ENCODE measurements at places on chromosomes 13 and 19.

DNA sequence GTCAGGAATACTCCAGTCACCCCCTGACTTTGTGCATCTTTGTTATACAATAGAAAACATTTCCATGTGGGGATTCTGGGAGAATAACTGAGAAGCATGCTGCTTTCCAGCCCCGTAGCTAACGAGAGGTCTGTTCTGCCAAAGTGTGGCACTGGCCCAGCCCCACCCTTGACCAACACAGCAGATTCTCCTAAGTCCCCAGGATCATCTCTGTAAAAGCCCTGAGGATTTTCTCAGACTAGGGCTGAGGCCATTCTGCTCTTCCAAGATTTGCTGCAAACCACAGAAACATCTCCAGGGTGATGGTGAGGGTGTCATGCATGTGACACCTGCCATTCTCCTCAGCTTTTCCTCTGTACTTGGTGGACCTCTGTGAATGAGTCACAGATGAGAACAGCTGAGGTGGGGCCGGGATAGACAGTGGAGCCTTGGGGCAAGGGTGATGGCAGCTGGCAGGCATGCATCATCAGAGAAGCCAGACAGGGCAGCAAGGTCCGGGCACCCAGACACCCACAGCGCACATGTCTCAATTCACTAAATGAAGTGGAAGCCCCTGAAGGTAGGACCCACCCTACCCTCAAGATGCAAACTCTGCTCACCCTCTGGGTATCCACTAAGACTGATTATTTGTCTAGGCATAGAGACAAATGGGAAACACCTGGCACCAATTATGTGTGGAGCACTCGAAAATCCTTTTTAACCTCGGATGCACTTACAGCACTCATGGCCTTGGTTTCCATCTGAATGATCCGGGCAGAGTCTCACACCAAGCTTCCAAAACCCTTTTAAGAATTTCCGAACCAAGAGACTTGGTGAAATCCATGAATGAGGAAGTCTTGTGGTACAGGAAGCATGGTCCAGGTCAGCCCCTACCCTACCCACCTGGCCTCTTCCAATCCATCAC is 20.1 kb upstream of the DOCK9 start:
- peak; percentile 45 for DNase-seq

DNA sequence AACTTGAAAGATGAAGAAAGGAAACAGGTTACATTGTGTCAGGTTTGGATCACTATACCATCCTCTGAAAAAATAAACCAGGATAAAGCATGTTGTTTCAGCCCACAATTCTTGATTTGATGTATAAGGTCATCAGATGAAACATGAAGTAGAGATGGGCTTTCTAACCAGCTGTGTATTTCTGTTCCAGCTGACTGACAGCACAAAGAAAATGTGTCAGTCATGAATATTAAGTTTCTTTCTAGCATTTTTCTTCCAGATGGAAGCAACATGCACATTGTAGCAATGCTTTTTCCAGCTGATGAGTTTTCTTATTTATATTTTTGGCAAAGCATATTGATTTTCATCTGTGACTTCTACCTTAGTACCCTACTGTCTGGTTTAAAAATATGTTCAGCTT is 199.6 kb downstream of the OXGR1 start:
- DNase-seq = no peak

DNA sequence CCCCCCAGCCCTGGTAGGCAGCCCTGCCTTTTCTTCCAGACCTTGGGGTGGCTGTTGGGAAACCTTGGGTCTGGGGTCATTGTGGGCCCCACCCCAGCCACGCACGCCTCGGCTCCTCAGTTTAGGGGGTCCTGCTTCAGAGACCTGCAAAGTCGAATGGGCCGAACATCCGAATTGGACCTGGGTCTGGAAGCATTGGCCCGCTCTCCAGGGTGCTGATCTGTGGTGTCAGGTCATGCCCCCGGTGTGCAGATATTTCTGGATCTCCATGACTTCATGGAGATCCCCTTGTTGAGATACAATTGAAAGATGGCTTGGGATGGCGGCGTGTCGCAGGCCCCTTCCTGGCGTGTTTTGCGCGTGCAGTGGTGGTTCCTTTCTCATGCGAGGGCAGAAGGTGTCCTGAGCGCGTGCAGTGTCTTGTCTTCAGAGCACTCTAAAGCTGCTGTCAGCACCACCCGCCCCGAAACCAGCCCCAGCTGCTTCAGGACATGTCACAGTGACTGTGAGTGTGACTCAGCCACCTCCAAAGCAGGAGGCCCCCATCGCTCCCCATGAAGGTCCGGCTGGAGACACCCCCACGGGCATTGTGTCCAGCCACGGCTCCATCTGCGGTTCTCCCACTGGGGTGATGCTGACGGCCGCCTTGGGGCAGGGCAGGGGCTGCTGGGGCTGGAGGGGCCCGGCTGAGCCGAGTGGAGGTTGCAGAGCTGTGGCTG is 112.7 kb downstream of the KDM4B start:
- no peak for DNase-seq

- DNase-seq = peak; percentile 80
These were observed 1.4 kb downstream of the CIC start for GRCh38 chr19:42270346-42271044.

DNA sequence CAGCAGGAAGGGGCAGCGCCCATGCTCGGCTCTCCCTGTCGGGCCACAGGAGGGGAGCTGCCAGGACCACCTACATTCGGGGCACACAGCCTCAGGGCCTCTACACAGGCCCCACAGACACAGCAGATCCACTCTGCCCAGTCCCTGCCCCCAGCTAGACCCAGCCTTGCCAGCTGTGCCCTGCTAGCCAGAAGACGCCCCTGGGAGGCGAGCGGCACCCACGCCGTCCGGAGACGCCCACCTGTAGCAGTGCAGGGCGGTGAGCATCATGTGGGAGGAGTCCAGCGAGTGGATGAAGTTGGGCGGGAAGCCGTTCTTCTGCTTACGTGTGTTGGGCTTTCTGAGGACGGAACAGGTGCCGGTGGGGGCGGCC is 15.1 kb downstream of the POLRMT start:
- no peak for DNase-seq

DNA sequence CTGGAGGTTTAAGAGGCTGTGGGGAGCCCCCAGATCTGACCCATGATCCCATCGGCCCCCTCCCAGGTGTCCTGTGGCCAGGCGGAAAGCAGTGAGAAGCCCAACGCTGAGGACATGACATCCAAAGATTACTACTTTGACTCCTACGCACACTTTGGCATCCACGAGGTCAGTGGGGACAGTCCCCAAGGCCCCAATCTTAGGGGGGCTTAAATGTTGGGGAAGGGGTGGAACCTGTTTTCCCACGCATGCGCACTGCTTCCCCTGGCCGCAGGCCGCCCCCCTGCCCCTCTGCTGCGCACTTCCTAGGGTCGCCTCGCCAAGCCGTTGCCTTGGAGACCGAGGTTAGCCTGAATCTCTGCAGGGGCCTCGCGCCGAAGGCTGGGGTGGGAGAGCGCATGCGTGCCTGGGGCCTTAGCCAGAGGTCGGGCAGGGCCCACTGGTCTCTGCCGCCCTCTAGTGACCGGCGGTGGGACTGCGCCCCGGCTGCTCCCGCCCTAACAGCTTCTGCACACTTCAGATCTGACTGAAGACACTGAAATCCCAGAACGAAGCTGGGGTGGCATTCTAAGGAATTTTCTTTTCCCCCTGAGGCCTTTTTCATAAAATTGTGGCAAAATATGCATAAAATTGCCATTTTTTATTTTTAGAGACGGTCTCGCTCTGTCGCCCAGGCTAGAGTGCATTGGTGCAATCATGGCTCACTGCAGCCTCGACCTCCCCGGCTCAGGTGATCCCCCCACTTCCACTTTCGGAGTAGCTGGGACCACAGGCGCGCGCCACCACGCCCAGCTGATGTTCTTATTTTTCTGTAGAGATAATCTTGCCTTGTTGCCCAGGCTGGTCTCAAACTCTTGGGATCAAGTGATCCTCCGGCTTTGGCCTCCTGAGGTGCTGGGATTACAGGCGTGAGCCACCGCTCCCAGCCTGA is 3.6 kb downstream of the PRMT1 start:
- peak; percentile 96 for DNase-seq

GRCh38 chr13:54643863-54644262 is 1615.2 kb downstream of the OLFM4 start:
- no peak for DNase-seq

DNA sequence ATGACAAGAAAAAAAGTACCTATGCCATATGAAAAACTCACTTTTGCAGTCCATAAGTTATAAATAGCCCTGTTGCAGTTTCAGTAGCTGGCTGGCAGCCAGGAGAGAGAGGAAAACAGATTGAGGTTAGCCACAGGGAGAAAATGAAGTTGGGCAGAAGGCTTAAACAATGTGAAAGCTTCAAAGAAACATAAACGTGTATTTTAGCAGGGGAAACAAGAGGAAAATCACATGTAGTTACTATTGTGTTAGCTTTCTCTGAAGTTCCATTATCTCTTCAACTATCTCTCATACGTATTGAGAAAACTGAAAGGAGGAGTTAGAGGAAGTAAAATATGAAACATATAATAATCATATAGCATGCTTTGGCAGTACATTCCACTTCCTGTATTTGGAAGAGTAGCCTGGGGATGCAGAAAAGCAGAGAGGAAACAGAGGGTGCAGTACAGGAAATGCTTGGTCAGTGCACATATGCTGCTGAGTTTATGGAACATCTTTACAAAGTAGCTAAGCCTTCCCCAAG is 1551.1 kb downstream of the EFNB2 start:
- peak; percentile 46 for DNase-seq

GRCh38 chr13:99279637-99280036 is 21.5 kb upstream of the GPR18 start:
- no peak for DNase-seq

DNA sequence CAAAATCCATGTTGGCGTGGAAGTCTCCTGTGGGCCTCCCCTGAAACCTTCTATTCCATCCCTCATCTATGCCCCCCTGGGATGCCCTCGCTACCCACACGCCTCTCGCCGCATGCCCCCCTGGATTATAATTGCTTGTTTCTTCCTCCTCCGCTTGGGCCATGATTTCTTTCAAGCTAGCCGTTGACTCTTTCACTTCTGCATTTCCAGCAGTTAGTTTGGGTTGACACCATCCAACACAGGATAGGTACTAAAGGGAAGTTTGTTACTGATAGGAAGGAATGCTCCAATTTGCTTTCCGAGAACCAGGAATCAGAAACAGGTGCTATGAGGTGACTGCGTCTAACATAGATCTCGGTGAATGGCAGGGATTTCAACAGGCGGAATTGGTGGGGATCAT is 7.7 kb upstream of the SLC25A15 start:
- DNase-seq = no peak

DNA sequence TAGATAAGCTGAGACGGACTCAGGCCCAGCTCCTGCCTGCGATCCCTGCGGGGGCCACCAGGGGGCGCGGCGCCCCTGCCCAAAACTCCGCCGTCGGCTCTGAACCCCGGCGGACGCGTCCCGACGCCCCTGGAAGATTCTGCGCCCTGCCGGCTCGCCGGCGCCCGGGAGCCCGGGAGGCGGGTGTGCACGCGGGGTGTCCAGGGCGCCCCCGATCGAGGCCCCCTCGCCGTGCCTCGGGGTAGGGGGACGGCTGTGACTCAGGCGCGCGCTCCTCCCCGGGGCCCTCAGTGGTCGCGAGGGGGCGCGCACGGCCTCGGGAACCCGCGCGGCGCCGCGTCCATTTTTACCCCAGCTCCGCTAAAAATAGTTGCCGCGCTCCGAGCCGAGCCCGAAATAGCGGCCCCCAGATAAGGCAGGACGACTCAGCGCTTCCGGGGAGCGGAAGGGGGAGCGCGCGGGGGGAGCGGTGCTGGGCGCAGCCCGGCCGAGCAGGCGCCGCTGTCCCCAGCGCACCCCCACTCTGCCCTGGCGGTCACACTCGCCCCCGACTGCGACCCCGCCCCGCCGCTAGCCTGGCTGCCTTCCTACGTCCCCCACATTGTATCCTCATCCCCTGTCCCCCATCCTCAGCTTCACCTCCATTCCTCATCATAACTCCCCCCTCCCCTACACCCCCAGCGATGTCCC is 16.0 kb upstream of the ERCC1 start:
- DNase-seq = peak; percentile 87

- no peak for DNase-seq
These were observed at the start of gene USHBP1 for GRCh38 chr19:17264641-17264979. Gene USHBP1, minus strand, starts transcription at chr19:17264745. Its CDS starts 446 bp downstream, at chr19:17264299.

DNA sequence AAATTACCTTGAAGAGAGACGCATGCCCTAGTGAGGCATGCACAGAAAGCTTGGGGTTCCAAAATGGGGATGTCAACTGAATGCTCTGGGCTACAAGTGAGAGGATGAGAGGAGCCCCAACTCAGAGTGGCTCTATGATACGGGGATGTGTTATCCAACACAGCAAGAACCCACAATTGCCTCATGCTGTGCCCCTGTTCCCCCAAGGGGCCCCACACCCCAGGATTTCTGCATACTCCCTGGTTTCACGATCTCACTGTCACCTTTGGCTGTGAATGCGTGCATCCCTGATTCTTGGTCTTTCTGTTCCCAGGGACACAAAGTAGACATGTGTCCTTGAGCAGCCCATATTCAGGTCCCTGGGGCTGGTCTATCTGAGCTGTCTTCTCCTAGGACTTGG is 29.3 kb downstream of the WDR88 start:
- no peak for DNase-seq

DNA sequence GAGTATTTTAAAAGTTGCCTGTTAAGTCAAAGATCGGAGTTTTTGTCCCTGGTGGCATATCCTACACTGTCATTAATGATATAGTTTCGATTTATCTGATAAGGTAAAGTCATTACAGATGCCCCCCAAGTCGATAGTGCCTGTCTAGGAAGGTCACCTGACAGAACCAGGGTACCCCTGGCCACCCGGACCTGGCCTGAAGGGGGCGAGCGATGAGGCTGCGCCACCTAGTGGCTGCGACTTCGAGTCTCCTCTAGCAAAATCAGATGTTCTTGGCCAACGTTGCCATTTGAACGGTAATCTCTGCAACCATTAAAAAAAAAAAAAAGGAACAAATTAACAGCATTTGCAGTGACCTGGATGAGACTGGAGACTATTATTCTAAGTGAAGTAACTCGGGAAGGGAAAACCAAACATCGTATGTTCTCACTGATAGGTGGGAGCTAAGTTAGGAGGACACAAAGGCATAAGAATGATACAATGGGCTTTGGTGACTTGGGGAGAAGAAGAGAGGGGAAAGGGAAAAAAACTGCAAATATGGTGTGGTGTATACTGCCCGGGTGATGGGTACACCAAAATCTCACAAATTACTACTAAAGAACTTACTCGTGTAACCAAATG is 565.1 kb downstream of the LIG4 start:
- peak; percentile 33 for DNase-seq

DNA sequence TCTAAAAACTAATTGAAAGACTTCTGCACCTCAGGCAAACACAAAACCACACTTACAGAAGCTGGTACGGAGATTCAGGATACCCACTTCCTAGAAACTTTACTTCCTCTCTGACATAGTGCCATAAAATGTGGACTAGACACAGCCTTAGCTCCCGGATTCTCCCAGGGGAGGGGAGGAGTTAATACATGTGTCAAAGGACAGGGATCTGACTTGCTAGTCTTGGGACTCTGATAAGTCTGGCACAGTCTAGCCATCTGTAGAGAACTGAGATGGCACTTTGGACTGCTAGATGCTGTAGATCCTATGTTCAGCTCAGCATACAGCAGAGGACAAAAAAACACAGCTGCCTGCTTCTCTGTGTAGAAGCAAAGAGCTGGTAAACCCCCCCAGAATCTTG is 769.8 kb upstream of the MIR17HG start:
- DNase-seq = no peak

GRCh38 chr19:6381030-6381750 is 5.5 kb upstream of the PSPN start:
- no peak for DNase-seq

- DNase-seq = no peak
These were observed 16.6 kb upstream of the LSM14A start for GRCh38 chr19:34155686-34156085.

GRCh38 chr13:79637133-79637763 is 156.3 kb downstream of the NDFIP2 start:
- no peak for DNase-seq

GRCh38 chr13:43364210-43365038 is 341.0 kb downstream of the DNAJC15 start:
- no peak for DNase-seq

Measured in activated CD4-positive, alpha-beta memory T cell treated with anti-CD3 and anti-CD28 coated beads for 36 hours (primary cell).